NCI-H1092 (cell line): ENCODE measurements at places on chromosomes 4 and X.

DNA sequence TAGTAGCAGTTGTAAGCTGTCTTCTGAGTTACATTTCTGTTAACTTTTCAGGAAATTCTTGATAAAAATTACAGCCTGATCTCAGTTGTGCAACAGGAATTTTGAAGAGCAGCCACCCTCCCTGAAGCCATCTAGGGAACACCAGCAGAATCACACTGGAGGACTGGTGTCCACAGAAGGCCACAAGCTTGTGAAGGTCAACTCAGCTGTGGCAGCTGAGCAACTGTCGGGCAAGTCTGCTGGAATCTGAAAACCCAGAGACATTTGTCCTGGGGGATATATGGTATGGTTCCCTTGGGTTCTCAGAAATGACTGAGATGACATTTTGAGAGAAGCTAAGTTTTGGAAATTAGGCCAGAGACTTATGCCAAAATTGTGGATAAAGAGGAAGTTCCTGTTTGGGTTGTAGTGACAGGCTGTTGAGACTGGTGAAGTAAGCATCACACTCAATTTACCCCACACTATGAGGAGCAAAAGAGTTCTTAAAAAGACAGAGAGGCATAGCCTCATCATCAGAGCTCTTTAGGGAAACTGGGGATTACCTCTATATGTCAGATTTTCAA, 78.1 kb upstream of the TNIP3 start:
- DNase-seq: no peak

DNA sequence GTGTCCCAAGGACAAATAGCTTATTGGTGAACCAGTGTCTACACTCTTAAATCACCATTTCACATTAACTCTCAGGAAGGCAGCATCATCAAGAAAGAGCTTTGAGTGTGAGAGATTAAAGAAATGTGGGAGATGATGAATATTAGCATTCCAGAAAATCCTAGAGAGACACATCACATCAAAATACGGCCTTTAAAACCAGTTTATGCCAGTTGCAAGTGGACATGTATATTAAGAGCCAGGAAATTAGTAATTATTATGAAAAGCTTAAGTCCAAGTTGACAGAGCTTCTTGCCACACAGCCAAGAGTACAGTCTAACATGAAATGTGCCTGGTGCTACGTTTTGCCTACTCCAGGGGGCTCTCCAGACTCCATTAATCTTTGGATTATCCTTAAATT, 503.0 kb upstream of the BOD1L1 start:
- no peak for DNase-seq

DNA sequence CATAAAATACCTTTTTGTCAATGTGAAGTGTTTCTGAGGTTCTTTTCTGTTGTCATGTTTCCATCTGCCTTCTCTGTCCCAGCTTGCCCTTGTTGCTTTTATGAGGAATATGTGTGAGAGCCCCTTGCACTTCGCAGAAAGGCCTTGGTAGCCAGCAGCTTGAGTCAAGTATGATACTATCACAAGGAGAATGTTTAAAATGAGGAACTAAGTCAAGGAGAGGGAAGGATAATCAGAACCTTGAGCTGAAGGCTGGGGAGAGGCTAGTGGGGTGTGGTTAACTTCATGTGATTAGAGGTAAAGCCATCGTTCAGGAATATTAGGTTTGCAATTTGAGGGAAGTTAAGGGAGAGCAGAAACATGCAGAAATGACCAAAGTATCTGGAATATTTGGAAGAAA, 12.7 kb downstream of the PGK1 start:
- no peak for DNase-seq

- no peak for DNase-seq
These were observed 89.6 kb downstream of the KCNIP4 start for GRCh38 chr4:21858971-21859370.

- DNase-seq: no peak
These were observed 3.2 kb upstream of the HELT start for GRCh38 chr4:185015108-185015507.

GRCh38 chrX:135315864-135316263, 6.6 kb downstream of the ETDC start:
- no peak for DNase-seq

DNA sequence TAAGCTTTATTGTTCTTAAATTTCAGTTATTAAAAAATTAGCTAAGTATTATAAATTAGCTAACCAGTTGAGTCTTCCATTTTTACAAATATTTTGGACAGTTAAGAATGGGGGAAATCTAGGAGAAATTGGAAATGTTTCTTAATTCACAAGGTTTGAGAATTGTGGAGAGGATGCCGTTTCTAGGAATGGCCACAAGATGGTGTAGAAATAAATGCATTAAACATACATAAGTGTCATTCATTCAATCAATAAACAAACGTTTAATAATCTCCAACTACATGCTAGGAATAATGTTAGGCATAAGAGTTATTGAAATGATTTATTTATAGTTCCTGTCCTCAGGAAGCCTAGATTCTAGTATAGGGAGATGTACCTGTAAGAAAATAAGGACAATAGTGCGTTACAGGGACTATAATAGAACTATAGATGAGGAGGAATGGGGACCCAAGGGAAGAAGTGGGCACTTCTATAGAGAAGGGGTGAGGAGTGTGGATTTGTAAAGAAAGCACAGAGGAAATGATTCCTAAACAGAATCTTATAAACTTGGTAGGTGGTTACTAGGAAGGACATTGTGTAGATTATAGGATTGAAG, 195.7 kb upstream of the ANK2 start:
- DNase-seq: no peak

DNA sequence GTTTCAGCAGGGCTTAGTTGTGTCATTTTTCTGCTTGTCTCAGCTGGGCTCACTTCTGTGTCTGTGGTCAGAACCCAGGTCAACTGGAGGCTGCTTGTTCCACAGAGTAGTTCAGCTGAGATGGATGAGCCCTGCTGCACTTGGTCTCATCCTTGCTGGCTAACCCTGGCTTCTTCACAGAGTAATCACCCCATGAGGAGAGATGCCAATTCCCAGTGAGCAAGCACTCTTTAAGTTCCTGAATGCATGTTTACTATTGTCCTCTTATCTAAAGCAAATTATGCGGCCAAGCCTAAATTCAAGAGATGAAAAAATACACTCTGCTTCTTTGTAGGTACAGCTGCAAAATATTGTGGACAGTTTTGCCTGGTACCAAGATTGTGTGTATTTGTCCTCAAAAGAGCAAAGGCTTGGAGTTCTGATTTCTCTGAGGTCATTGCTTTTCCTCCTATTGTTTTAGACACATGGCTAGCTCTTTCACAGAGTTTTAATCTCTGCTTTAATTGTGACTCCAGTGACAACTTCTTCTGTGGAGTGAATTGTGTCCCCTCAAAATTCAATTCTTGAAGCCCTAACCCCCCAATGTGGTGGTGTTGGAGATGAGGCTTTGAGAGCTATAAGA, 236.6 kb upstream of the ANKRD50 start:
- no peak for DNase-seq

DNA sequence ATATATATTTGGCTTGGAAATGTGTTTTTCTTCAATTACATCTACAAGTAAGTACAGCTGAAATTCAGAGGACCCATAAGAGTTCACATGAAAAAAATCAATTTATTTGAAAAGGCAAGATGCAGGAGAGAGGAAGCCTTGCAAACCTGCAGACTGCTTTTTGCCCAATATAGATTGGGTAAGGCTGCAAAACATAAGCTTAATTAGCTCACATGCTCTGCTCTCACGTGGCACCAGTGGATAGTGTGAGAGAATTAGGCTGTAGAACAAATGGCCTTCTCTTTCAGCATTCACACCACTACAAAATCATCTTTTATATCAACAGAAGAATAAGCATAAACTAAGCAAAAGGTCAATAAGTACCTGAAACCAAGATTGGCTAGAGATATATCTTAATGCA, 26.1 kb downstream of the NUDT6 start:
- DNase-seq: no peak

DNA sequence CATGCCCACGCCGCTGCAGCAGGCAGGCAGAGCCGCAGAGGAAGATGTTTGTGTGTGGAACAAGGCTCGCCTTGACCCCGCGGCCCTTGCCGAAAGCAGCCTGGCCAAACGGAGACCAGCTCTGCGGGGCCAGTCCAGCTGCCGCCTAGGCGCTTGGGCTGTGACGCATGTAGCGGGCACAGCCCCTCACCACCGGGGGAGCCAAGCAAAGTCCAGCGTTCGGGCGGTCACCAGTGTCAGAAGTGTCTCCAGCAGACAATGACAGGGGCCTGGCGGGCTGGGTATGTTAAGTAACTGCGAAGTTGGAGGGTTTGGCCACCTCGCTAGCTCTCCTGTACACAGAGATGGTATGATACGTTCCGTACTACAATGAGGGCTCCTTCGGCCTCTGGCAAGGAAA, 1.3 kb downstream of the AMER1 start:
- DNase-seq: no peak

DNA sequence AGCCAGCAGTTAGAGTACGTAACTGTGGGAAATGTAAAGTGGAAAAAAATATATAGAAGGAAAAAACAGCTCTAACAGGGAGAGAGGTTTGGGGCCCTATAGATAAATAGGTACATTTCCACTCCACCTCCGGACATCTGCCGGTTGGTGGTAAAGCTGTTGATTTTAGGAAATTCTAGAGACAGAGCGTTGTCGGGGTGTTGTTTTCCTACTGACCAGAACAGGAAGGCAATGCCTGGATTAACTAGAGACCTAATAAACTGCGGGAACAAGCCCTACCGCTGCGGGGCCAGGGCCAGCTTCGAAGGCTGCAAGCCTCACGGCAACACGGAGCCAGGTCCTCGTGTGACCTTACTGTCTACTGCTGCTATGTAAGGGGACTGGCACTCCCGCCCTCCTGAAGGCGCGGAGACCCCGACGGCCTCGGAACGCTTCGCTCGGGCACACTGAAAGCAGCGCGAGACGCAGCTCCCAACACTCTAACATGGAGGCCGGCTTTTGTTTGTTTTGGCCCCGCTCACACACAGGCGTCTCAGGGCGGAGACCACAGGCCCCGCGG, 702 bp upstream of the CDKN2AIP start:
- peak; percentile 76 for DNase-seq

DNA sequence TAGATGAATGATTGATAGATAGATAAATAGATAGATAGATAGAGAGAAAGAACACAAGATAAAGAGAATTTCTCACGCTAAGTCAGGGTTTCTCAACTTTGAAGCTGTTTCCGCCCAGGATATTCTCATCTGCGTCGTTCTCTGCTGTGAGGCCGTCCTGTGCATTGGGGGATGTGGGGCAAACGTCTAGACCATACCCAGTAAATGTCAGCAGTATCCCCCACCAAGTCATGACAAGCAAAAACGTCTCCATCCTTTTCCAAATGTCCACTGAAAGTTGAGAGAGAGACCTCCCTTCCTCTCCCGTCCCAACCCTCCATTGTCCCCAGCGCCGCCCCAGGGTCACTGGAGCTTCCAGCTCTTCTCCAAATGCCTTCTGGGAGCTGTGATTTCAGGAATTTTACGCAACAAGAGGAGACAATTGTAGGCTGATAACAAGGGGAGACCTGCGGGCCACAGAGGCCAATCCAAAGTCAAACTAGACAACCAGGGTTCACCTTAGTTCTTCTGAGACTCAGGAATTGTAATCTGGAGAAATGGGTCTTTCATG, 8.9 kb upstream of the CRLF2 start:
- no peak for DNase-seq

DNA sequence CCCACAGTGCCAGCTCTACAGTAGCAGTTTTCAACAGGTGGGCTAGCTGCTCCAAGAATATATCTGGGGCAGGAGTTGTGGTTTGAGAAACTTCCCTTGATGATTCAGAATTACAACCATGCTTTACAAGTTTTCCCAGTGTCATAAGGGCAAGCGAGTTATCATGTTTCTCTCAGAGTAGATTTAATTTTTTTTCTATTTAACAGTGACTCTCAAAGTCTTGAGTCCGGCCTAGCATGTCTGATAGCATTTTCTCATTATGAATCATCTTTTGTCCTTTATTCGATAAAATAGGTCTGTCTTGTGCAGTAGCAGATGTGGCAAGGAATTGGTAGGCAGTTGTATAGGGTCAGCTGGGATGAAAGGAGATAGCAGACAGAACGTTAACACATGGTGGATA, 62.2 kb upstream of the SPANXD start:
- no peak for DNase-seq

DNA sequence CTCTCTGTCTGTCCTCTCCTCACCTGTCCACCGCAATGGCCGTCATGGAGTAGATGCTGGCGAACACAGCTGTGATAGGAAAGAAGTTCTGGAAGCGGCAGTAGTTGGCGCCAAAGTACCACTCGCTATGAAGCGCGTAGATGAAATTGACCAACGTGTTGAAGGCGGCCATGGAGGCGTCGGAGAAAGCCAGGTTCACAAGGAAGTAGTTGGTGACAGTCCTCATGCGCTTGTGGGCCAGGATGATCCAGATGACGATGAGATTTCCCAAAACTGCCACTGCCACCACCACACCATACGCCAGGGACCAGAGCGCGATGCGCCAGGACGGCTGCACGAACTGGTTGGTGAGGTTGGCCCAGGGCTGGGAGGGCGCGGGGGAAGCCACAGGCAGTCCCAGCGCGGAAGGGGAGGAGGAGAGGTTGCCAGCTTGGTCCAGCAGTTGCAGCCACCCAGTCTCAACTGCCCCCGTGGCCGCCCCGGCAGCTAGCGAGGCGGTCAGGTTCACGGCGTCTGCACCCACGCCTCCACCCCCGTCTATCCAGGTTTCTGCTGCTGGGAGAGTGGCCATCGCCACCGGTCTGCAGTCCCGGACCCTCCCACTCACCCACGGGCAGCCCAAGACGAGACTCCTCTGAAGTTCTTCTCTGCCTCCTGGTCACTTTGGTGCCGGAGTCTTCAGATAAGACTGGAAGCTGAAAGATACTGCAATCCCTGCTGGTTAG, 518 bp downstream of the TACR3 start:
- no peak for DNase-seq

DNA sequence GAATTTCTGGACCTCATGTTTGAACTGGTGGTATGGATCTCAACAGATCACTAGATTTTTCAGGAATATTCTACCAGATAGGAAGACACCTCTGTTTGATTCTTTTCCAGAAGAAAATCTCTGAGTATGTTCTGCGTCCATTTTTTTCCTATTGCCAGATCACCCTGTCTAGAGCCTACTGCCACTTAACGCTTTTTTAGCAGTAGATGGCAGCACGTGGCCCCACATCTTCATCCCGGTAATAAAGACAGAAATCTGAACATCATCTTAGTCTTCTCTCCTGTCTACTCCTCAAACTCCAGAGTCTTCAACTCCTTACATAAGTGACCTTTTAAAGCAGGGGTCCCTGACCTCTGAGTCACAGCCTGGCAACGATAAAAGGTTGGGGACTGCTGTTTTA, 184.7 kb downstream of the TMA16 start:
- no peak for DNase-seq

- DNase-seq: no peak
These were observed 867.8 kb downstream of the CCSER1 start for GRCh38 chr4:90994851-90995574.

- DNase-seq: no peak
These were observed 22.6 kb downstream of the SLC25A4 start for GRCh38 chr4:185165605-185166063.

DNA sequence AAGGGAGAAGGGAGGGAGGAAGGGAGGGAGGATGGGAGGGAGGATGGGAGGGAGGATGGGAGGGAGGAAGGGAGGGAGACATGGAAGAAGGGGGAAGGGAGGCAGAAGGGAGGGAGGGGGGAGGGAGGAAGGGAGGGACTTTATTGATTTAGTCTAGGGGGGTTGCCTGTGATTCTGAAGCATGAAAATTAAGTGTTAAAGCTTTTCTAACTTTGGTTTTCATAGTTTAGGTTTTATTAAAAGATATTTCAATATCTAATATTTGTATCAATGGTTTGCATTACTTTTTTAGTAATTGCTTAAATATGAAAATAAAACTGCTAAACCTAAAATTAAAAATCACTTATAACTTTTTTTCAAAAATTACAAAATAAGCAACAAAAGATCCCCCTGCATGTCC, 2.4 kb downstream of the PALLD start:
- DNase-seq: no peak
